ENCODE measurements at places on chromosomes 16 and 17. TPM values are rescaled to one million over a fixed set of nuclear protein-coding genes. Genes with fewer than 3 reads are reported as not detected.
A peak's percentile ranks its signal among the peaks of the same experiment; 100 is the strongest.

DNA sequence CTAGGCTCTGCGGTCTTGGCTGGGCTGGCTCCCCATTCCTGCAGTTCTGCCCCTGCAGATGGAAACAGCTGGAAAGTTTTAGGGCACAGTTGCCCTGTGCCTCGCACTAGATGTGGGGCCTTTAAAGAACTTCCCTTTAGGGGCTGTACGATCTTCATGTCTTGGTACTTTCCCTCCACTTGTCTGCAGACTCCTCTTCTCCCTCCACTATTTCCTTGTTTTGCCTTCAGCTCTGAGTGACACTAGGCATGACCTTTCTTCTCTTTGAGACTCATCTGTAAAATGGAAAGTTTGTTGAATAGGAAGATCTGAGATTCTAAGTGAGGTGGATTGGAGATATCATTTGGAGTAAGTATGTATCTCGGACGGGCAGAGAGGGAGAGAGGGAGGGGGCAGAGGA is 6.3 kb upstream of the TAC4 start:
- no peak overlapping the region for H3K4me3 ChIP-seq
- H3K27me3 ChIP-seq: no peaks in the 10 kb centered on the region
- no peak for DNase-seq
- H3K36me3 ChIP-seq: no peaks in the 10 kb centered on the region
- H3K27ac ChIP-seq: no peak overlapping the region
- H3K4me1 ChIP-seq: no peaks in the 10 kb centered on the region

DNA sequence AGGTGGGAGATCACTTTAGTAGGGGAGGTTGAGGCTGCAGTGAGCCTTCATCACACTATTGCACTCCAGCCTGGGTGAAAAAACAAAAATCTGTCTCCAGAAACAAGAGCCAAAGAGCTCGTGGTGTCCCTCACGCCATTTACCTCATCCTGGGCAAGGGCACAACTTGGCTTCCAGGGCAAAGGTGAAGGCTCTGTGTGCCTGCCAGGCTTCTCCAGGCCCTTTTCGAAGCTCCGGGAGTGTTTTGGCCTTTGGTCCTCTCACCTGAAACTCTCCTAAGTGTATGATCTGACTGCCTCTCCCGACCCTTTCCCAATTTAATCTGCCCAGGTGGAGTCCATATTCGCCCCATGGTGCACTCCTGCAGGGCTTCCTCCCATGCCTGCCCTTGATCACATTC is 11.6 kb upstream of the CES3 start:
- peaks cover 12% of the 10 kb centered on the region for H3K4me1 ChIP-seq
- H3K4me3 ChIP-seq: no peak overlapping the region
- DNase-seq: no peak
- no peak overlapping the region for H3K27ac ChIP-seq
- no peaks in the 10 kb centered on the region for H3K27me3 ChIP-seq

Gene DRC7
- 0.22 TPM for total RNA-seq

- H3K36me3 ChIP-seq: peaks cover 21% of the 10 kb centered on the region
- H3K4me3 ChIP-seq: no peak overlapping the region
- peaks cover 18% of the 10 kb centered on the region for H3K4me1 ChIP-seq
- DNase-seq: peak; percentile 78
Observed at GRCh38 chr17:76714822-76715495, 4.2 kb upstream of the MXRA7 start.

- no peak overlapping the region for H3K27ac ChIP-seq
- H3K36me3 ChIP-seq: no peaks in the 10 kb centered on the region
- H3K4me1 ChIP-seq: peaks cover 11% of the 10 kb centered on the region
- no peak for DNase-seq
- no peaks in the 10 kb centered on the region for H3K27me3 ChIP-seq
Observed at GRCh38 chr17:78210111-78210510, 3.9 kb upstream of the BIRC5 start.

DNA sequence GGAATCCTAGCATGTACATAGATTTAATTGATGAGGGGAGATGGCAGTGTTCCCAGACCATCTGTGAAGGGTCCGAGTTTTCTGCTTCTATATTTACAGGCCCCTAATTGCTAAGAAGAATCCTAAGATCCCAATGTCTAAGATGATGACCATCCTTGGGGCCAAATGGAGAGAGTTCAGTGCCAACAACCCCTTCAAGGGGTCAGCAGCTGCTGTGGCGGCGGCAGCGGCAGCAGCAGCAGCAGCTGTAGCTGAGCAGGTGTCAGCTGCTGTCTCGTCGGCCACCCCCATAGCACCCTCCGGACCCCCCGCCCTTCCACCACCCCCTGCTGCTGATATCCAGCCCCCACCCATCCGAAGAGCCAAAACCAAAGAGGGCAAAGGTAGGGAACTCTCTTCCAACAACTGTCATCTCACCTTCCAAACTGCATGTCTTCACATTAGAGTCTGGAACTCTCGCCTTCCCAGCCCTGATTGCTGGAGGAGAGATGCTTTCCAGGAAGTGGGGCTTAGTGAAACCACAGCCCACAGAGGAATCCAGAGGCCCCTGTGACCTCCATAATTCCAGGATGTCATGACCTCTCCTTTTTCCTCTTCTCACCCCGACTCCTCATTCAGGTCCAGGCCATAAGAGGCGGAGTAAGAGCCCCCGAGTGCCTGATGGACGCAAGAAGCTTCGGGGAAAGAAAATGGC is 4.7 kb downstream of the CHD3 start:
- DNase-seq: no peak
- H3K4me3 ChIP-seq: no peak overlapping the region
- no peaks in the 10 kb centered on the region for H3K27me3 ChIP-seq
- no peak overlapping the region for H3K27ac ChIP-seq

Gene TEX14
- total RNA-seq: under 0.01 TPM

GRCh38 chr16:82432261-82432660 is 194.5 kb upstream of the CDH13 start:
- H3K4me1 ChIP-seq: no peaks in the 10 kb centered on the region
- H3K27me3 ChIP-seq: no peaks in the 10 kb centered on the region
- no peak for DNase-seq
- H3K4me3 ChIP-seq: no peak overlapping the region

Gene PRR15L
- not detected for total RNA-seq

GRCh38 chr17:8231701-8232100 is 16.2 kb downstream of the CTC1 start:
- peaks cover 12% of the 10 kb centered on the region for H3K4me1 ChIP-seq
- peaks cover 21% of the 10 kb centered on the region for H3K36me3 ChIP-seq
- DNase-seq: no peak
- H3K27ac ChIP-seq: no peak overlapping the region
- no peak overlapping the region for H3K4me3 ChIP-seq
- no peaks in the 10 kb centered on the region for H3K27me3 ChIP-seq

Gene ITGAX
- total RNA-seq: 2.4 TPM

DNA sequence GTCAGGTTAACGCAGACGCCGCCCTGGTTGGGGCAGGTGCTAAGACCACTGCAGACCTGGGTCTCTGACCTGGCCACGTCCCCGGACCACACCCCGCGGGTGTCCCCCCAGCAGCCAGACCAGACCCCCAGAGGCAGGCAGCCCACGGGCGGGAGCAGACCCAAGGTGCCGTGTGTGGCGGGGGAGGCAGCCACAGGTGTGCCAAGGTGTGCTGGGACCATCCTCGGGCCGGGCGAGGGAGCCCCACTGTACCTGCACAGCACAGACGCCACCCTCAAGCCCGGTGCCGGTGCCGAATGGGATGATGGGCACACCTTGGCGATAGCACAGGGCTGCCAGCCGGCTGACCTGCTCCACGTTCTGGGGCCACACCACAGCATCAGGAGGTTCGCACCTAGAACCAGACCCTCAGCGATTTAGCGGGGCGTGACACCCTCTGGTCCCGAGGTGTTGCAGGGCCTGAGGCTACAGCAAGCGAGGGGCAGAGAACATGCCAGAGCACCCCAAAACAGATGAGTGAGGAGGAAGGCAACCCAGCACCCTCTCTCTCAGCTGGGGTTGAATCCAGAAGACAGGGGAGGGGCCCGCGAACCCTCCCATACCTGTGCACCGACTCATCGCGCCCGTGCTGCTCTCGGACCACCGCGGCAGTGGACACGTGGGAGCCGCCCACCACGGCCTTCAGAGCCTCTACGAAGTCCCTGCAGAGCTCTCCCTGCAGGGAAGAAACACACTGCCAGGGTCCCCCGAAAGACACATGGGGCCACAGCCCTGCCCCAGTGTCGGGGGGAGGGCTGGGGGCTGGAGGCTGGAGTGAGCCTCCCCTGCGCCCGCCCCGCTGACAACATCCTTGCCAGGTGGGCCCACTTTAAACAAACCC is 1.4 kb downstream of the LDHD start:
- peaks cover 19% of the 10 kb centered on the region for H3K4me1 ChIP-seq
- no peaks in the 10 kb centered on the region for H3K27me3 ChIP-seq
- H3K4me3 ChIP-seq: peak overlapping the region; percentile 2
- no peak for DNase-seq
- peak overlapping the region; percentile 77 for H3K27ac ChIP-seq
- H3K36me3 ChIP-seq: peaks cover 21% of the 10 kb centered on the region

- no peak for DNase-seq
- no peaks in the 10 kb centered on the region for H3K27me3 ChIP-seq
- no peak overlapping the region for H3K27ac ChIP-seq
- H3K4me3 ChIP-seq: no peak overlapping the region
- H3K4me1 ChIP-seq: peaks cover 12% of the 10 kb centered on the region
Observed at GRCh38 chr17:62670202-62670821, 42.8 kb downstream of the MRC2 start.

Gene MYCBPAP
- total RNA-seq: 1.2 TPM

GRCh38 chr17:47076171-47076570 is 97.1 kb upstream of the RPRML start:
- no peak overlapping the region for H3K27ac ChIP-seq
- H3K36me3 ChIP-seq: no peaks in the 10 kb centered on the region
- no peak overlapping the region for H3K4me3 ChIP-seq
- DNase-seq: no peak
- H3K27me3 ChIP-seq: no peaks in the 10 kb centered on the region
- H3K4me1 ChIP-seq: no peaks in the 10 kb centered on the region
